ENCODE measurements at places on chromosomes 12 and 14.

- DNase-seq = no peak
Measured at GRCh38 chr12:108260039-108260438, 79.1 kb downstream of the CMKLR1 start.

GRCh38 chr14:94476023-94476422, at the start of gene SERPINA9:
Gene SERPINA9 (minus strand): TSS chr14:94476197. CDS start chr14:94469840, 6,357 bp downstream.
- no peak for DNase-seq

- no peak for DNase-seq
Measured at GRCh38 chr14:90804292-90805083, 11.7 kb downstream of the TTC7B start.

- DNase-seq = no peak
Measured at GRCh38 chr12:19038209-19038608, 91.3 kb upstream of the PLEKHA5 start.

- DNase-seq = no peak
Measured at GRCh38 chr14:91402771-91403600, 14.6 kb downstream of the CCDC88C start.

GRCh38 chr14:91674911-91675310, 57.0 kb downstream of the CATSPERB start:
- DNase-seq = no peak

DNA sequence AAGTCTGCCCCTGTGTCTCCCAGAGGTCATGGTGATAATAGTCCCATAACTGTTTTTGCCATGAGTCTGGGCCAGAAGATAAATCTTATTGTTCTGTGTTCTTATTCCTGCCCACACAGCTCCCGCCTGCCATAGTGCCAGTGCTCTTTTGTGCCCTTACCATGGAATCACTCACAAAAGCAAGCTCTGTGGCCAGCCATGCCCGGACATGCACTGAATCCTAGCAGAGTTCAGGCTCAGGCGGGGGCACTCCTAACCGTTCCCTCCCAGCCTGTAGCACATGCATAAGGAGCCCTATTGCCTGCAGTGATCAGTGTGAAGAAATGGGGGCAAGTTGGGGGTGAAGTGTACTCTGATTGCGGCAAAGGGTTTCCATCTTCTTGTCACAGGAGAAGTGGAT, 33.3 kb downstream of the DHRS2 start:
- no peak for DNase-seq

DNA sequence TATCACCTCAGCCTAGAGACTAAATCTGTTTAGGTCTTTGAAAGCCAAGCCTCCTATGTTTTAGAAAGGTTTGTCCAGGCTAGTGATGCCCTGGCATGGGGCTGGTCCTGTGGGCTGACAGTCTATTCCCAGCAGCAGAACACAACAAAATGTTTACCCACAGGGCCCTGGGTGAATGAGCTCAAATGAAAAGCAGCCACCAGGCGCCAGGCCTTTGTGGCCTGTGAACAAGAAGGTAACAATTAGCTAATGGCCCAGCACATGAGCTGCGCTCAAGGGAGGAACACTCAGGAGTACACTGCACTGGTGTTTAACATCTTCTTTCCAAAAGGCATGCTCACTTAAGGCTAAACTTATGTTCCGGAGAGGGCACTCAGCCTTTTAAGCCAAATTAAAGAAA, 202.2 kb downstream of the MON2 start:
- DNase-seq = no peak

- no peak for DNase-seq
Measured at GRCh38 chr14:28163233-28163632, 603.4 kb upstream of the FOXG1 start.

DNA sequence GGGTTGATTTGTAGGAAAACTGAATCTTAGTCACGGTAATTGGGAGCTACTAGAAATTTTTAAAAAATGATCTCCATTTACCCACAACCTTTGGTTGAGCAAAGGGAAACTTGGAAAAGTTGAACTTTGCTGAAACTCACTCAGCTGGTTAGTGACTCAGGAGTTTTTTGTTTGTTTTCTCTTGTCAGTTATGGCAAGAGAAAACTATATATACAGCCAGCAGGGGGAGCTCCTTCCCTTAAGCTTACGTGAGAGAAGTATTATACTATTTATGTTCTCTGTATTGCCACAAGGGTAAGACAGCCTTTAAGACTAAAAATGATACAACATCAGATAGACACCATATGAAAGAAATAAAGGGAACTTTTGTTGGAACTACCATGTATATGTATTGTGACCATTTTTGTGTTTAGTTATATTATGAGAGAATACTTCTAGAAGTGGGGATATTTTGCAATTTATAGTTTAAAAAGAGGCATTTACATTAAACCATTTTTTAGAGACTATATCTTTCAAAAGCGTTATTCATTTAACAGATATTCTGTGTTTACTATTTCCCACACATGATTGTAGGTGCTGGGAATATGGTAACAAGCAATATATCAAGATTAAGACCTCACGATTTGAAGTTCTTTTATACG, 28.1 kb upstream of the TBC1D30 start:
- DNase-seq = peak; percentile 71

GRCh38 chr12:92393504-92393903, 247.9 kb upstream of the BTG1 start:
- no peak for DNase-seq

DNA sequence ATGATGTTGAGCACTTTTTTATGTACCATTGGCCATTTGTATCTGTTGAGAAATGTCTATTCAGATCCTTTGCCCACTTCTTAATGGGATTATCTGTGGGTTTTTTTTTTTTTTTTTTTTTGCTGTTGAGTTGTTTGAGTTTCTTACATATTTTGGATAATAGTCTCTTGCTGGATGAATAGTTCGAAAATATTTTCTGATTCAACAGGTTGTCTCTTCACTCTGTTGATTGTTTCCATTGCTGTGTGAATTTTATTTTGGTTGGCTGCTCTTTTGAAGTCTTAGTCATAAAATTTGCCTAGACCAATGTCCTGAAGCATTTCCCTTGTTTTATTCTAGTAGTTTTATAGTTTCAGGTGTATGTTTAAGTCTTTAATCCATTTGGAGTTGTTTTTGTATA, 64.5 kb downstream of the CAND1 start:
- no peak for DNase-seq

- no peak for DNase-seq
Measured at GRCh38 chr12:26378711-26379110, 183.3 kb downstream of the SSPN start.

- no peak for DNase-seq
Measured at GRCh38 chr12:7693793-7694192, 1.8 kb downstream of the GDF3 start.

- DNase-seq = no peak
Measured at GRCh38 chr12:18919871-18920511, 182.1 kb downstream of the CAPZA3 start.

DNA sequence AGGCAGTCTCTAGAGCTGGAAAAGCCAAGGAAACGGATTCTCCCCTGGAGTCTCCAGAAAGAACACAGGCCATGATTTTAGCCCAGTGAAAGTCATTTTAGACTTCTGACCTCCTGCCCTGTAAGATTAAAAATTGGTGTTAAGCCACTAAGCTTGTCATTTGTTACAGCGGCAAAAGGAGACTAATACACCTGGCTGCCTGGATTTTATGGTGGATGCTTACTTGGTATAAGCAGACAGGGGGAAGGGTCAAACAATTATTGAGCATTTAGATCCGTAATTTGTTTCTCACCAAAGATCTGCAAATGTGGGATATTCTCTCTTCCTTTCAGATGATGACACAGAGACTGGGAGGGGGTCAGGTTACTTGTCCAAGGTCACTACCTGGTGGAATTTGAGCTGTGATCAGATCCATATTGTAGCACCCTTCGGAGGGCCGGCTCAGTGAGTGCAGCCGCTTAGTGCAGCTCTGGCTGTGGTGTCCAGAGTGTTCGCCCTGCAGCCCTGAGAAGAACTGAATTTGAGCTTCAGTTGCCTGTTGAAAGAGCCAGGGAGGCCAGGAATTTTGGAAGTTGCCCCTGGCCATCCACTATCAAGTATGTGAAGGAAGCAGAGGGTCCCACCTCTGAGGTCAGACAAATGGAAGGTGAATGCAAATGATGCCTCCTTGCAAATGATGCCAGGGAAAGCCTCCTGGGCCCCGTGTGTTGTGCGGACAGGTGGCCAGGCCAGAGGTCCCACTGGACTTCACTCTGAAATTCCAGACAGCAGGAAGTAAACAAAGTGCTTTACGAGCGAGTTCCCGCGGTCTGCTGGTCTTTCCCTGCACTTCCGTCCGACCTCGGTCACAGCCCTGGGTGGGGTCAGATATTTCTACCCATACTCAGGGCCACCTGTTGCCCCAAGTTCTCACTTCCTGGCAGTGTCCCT, 15.1 kb downstream of the GLRX5 start:
- no peak for DNase-seq

DNA sequence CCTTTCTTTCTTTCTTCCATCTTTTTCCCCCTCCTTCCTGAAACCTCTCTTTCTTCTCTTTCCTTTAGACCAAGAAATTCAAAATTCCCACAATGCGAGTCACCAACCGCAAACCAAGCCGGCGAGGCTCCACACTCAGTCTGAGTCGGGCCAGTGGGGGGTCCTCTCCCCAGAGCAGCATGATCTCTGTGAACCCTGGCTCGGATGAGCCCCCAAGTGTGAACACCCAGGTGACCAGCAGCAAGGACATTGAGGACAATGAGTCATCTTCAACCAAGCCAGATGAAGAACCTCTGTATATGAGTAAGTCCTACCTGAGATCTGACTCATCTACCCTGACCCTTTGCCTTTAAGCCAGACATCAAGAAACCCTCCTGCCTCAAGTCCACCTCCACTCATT, 88.6 kb upstream of the TMEM233 start:
- DNase-seq = no peak

- DNase-seq = no peak
Measured at GRCh38 chr12:32444895-32445294, 45.5 kb downstream of the FGD4 start.

DNA sequence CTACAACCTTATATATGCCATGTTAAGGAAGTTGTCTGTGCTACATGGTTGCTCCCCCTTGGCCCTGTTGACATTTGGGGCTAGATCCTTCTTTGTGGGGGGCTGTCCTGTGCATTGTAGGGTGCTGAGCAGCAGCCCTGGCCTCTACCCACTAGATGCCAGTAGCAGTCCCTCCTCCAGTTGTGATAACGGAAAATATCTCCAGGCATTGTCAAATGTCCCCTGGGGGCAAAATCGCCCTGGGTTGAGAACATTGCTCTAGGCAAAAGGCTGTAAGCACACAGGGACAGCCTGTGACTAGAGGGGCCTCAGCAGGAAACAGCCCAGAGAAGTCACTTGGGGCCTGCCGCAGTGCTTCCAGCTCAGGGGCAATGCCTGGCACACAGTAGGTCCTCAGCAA, 1100.3 kb downstream of the BCL11B start:
- DNase-seq = no peak

DNA sequence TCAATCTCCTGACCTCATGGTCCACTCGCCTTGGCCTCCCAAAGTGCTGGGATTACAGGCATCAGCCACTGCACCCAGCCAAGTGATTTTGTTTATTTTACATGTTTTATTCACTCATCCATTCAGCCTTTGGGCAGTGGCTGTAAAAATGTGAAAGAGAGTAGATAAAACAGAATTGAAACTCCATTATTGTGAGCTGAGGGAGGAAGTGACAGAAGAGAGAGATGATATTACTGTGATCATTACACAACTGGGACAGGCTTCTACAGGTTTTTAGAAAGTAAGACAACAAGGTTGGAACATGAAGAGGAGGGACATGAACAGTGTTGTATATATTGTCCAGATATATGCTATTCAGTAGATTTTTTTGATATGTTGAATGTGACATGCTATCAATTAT, 25.0 kb downstream of the CREBL2 start:
- DNase-seq = no peak

GRCh38 chr14:45492876-45493275, 239.9 kb upstream of the MIS18BP1 start:
- no peak for DNase-seq

GRCh38 chr14:94632305-94632590, 20.1 kb downstream of the SERPINA3 start:
- DNase-seq = no peak

DNA sequence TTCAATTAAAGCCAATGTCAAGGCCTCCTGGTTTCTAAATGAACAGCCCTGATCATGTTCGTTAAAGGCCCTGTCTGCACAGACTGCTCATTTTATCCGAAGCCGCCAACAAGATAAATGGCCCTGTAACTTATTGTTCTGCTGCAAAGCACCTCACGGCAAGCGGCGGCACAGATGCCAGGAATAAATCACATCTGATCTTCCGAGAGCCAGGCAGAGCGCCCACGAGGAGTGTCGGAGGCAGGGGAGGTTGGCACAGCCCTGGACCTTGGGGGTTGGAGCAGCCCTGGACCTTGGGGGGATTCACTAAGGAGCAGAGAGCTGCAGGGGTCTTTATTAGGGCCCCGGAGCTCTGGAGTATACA, 110.5 kb downstream of the SCARB1 start:
- DNase-seq = no peak

- DNase-seq = no peak
Measured at GRCh38 chr12:27243006-27243405, 1.1 kb upstream of the STK38L start.

GRCh38 chr12:22117563-22118237, 71.7 kb downstream of the CMAS start:
- DNase-seq = no peak

DNA sequence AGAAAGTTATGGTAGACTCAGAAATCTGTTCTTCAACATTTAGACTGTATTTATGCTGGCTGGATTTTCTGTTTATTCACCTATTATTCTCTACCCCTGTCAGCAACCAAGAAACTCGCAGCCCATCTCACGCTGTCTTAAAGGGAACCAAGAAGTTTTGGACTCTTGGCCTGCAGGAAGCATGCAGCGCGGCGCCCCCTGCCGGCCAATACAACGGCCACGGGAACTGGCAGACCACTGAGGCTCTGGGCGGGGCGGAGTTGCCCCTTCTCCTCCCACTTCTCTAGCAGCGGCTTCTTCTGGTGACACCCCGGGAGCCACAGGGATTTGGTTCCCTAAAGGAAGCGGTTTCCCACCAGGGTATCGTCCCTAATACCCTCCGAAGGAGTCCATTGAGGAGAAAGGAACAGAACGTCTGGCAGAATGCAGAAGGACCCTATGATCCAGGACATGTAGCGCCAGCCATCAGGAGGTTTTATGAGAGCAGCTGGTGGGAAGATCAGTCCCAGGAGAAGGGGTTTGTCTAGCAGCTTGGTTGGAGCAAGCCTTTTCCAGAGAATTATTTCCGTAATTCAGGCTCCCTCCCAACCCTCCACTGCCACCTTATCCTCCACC, 21.0 kb upstream of the RNASE2 start:
- DNase-seq = no peak

DNA sequence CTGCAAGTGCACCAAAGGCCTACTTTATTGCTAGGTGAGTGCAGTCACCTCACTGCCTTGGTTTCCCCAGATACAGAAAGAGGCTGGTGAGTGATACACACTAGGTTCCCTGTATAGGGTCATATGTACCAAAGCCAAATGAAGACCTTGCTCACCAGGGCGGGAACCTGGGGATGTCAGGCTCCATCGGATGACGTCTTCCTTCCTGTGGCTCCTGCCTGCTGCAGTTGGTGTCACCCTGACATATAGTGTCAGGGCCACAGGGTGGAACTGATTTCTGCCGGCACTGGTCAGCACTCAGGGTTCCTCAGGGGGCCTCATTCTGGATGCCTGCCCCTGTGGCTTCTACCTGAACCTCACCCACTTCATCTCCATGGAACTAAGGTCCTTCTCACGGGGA, 43.1 kb downstream of the PLEKHG3 start:
- no peak for DNase-seq

- DNase-seq = no peak
Measured at GRCh38 chr12:203462-204260, 10.3 kb downstream of the SLC6A12 start.

GRCh38 chr12:116901612-116902011, 9.1 kb upstream of the FBXW8 start:
- DNase-seq = no peak

- DNase-seq = no peak
Measured at GRCh38 chr12:100187068-100187467, 13.5 kb upstream of the ACTR6 start.

GRCh38 chr14:31934767-31935266, 142.3 kb upstream of the ARHGAP5 start:
- DNase-seq = no peak

Measured in SIG-M5 (cell line).